CD4-positive, alpha-beta T cell treated with Interleukin-4 for 1 hour (primary cell): ENCODE measurements at places on chromosomes 3 and 15.

DNA sequence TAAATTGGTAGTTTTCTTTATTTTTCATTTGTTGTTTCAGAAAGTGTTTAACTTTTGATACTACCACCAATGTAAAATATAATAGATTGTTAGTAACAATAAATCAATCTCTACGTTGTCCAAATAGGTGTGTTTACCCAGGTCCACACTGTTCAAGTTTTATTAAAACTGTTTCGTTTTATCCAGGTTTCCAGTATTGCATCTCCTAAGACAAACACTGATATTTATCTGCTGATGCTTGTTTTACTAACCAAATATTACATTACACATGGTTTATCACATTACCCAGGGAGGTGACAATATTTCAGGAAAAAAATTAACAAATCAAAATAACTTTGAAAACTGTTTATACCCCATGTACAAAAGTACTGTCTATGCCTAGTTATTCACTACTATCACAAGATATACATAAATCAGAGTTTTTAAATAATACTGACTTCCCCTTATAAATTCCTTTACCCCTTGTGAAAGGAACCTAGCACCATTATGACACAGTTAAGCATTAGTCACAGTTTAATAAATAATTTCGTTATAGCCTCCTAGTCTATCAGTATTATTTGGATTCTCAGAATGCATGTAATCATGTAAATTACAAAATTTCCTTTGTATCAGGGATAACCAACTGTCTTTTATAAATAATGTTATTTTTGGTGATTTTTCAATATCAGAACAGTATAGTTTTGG lies 205.3 kb downstream of the ZBTB20 start:
- no peak for DNase-seq

GRCh38 chr3:13123013-13123654 lies 49.9 kb upstream of the IQSEC1 start:
- no peak for DNase-seq

DNA sequence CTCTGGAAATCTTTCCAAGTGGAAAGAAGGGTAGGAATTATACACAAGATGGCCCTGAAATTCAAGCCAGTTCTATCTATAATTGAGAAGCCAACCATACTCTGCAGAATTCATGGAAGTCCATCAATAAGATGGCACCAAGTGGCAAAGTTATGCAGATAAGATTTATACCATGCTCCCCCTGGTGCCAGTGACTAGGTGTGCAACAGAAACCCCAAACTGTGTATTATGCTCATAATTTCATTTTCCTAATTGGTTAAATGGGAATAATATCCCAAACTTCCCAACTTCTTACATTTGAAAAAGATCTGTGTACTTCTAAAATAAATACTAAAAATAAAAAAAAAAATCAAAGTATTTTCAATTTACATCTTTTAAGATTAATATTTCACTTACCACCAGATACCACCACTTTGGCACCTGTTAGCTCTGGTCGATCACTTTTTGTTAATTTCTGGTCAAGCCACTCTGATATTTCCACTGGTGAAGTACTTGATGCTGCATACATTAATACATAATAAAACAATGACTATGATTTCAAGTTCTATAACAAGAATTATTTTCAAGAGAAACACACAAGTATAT lies 25.9 kb downstream of the ETFA start:
- DNase-seq = peak; percentile 10

DNA sequence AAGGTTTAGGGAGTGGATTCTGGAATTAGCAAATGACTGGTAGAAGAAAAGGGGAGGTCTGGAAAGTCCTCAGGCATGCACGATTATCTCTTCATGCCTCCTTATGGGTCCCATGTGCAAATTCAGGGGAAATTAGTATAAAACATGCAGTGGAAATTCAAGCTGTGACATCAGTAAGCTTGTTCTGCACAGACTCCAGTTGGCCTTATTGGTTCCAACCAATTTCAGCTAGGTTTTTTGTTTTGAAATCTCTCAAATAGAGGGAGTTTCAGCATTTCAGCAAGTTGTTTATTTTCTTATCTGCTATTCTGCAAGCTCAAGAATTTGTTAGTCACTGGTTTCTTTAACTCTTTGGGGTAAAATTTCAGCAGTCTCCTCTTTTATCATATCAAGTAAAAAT lies 774 bp upstream of the TMCO5A start:
- no peak for DNase-seq

DNA sequence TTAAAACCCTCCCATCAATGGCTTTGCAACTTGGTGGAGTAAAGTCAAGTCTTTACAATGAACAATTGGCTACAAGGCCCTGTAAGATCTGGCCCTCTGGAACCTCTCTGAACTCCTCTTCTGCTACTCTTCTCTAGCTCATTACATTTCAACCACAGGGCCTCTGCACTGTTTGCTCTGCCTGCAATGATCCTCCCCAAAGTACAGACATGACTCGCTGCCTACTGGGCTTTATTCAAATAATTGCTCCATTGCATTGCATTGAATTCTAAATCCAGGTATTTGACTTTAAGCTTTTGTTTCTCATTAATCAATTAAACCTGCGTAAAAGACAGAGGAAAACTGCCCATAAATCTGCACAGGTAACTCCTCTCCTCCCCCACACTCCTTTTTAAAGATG lies 96.7 kb downstream of the CD47 start:
- DNase-seq = no peak

GRCh38 chr3:188239577-188239976 lies 85.6 kb downstream of the LPP start:
- DNase-seq = no peak

DNA sequence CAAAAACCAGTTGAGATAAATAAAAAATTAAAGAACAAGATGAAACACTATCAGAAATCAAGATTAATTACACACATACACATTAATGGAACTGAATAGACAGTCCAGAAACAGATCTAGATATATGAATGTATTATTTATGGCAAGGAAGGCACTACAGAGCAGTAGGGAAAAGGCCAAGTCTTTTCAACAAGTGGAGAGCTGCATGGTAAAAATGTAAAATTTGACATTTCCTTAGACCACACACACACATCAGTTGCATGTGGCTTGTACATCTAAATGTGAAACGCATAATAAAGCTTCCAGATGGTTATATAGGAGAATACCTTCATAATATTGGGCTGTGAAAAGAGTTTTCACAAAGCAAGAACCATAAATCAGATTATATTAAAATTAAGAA lies 57.8 kb upstream of the ASB14 start:
- DNase-seq = no peak

DNA sequence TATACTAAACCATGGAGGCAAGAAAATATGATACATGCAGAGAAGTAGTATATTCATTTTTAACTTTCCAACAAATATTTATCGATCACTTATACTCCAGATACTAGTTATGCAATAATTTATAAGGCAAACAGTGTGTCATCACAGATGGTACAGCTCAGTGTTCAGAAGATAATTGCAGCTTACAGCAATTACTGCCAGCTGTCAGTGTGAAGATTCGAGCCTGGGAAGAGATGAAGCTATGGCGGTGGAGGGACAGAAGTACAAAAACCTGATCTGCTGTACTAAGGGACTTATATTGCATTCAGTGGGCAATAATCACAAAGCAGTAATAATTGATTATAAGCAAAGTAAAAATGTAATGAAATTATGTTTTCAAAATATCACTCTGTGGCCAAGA lies 170.6 kb upstream of the EPHA3 start:
- no peak for DNase-seq

DNA sequence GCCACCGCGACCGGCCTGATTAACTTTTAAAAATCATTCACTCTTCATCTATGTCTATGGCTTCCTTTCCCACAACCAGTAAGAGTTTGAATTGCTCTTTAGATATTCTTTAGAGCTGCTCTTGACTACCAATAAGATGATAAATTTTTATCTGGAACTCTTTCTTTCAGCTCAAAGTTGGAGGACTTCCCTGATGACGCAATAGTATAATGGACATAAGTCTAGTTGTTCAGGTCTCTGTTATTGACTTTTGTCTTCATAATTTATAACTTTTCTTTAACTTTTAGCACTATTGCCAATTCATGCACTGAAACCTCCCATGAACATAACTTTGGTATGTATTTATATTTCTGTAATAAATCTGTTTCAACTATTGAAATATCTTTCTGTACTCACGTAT lies 61.3 kb upstream of the NLGN1 start:
- no peak for DNase-seq

DNA sequence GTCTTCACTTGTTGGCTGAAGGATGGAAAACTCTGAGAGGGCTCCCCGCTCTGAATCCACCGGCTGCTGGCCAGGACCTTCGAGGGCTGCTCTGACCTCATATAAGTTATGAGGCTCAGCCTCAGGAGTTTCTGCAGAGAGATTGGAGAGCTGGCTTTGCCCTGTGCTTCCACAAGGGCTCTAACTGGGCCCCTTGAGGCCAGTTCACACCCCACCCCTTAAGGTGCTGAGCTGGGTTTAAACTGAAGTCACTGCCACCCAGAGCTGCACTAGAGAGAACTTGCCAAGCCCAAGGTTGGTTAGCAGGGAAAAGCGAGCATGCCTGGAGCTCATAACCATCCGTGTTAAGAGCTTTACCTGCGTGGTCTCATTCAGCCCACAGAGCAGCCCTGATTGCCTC lies 2.8 kb upstream of the CCDC33 start:
- no peak for DNase-seq

DNA sequence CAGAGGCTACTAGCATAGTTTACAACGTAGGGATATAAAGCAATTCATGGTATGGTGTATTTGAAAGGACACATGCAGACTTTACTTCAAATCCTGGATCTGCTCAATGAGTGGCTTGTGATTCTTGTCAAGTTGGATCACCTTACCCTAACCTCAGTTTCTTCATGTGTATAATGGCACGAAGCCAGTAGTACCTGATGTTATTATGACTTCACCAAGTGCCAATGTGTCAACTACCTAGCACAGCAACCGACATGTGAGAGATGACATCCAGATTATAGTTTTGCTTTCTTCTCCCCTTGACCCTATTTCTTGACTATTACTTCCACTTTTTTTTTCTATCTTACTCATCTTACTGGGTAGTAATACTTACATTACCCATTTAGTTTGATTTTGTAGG lies 304.5 kb downstream of the RBMS3 start:
- no peak for DNase-seq

DNA sequence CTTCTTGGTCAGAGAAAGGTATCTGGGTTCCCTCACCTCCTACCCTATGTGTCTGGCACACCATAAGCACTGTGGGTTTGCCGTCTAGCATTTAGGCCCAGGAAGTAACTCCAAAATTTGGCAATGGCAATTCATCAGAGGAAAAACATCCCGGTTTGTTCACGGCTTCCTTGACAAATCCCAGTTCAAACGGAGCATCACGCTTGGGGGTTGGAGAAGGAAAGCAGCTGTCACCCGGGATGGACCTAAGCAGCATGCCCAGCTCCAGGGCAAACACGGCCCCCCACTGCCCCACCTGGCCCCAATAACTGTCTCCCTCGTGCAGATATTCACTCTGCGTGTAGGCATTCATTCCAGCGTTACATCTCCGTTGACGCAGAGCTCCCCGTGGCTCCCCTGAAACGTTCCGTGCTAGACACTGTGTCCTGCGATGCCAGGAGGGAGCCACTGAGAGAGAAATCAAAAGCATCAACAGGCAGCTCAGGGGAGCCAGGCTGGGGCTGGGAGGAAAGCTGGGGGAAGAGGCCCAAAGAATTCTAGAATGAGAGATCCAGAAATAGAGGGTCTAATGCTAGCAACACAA lies 41.4 kb downstream of the NTRK3 start:
- no peak for DNase-seq

DNA sequence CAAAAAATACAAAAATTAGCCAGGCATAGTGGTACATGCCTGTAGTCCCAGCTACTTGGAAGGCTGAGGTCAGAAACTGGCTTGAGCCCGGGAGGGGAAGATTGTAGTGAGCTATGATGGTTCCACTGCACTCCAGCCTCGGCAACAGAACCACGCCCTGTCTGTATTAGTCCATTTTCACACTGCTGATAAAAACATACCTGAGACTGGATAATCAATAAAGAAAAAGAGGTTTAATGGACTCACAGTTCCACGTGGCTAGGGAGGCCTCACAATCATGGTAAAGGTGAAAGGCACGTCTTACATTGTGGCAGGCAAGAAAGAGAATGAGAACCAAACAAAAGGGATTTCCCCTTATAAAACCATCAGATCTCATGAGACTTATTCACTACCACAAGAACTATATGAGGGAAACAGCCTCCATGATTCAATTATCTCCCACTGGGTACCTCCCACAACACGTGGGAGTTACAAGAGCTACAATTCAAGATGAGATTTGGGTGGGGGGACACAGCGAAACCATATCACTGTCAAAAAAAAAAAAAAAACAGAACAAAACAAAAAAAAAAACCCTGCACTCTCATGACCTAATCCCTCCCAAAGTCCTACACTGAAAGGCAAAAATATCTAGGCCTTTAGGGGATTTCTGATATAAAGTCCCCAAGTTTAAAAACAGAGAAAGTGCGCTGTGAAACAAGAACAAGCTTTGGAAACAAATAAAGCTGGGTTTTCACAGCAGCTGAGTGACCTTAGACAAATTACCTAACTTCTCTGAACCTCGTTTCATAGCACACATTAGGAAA lies 224.7 kb downstream of the IGSF11 start:
- no peak for DNase-seq

GRCh38 chr3:119534296-119534695 lies 25.1 kb downstream of the CD80 start:
- no peak for DNase-seq

DNA sequence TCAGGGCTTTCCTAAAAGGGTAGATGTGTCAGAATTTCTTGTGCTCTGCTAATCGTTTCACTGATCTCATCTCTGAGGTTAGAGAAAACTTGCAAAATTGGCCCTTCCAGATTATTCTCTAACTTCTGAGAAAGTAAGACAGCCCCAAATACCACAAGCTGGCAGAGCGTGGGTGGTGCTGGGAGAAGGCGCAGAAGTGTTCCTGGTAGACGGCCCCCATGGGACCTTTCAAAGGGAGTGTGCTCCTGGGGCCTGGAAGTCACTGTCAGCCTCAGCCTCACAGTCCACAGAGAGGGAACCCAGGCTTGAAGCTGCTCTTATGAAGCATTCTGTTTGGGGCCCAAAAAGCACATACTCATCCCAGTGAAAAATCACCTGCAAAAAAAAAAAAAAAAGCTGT lies 86.5 kb upstream of the PFN2 start:
- DNase-seq = no peak

GRCh38 chr3:44077267-44077666 lies 164.4 kb upstream of the TOPAZ1 start:
- DNase-seq = no peak

DNA sequence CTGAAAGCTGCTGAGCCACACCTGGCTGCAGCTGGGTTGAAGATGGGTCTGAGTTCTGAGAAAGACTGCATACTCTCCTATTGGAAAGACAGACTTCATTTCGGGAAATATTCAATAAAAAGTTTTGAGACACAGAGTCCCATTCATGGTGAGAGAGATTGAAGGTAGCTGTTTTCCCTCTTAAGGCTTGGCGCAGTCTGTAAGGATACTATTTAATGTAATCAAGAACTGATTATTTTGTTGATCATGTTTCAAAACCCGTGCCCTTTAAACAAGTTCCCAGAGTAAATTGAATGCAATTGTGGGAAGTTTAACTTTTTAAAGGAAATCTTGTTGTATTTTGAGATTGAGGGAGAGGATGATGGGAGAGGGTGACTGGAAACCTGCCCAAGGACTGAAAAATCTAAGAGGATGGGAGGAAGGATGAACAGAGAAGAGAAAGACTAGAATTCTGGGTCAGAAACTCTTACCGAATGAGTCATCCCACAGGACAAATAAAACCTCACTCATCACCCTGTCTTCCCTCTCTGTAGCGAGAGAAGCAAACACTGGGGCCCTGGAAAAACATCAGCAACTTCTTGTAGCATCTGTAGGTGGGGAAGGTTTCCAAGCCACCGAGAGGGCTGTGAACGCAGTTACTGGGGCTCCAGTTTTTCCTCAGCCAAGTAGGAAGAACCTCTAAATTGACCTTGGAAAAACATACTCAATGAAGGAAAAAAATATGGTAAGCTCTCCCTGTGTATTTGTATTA lies 193.2 kb upstream of the TPRG1 start:
- DNase-seq = no peak
